Natural killer cell treated with Interleukin-12 subunit alpha and Interleukin-12 subunit beta and Interleukin-15 and Interleukin-18, amount 100 ng/mL, for 72 hours (primary cell): ENCODE measurements at places on chromosomes 1 and 21. TPM values are rescaled to one million over a fixed set of nuclear protein-coding genes. Genes with fewer than 3 reads are reported as not detected.

DNA sequence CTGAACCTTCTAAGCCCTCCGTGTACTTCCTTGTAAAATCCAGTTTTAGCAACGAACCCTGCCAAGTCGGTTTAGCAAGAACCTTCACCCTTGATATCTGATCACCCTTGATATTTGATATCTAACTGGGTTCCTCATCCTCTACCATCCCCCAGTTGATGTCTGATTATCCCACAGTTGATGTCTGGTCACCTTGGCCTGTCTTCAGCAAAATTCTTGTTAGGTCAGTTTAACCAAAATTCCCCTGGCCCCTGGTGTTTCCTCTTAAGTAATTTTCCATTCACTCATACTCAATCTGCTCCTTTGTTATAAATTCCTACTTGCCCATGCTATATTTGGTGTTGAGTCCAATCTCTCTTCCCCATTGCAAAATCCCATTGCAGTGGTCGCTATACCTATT, 114.5 kb upstream of the ZNHIT6 start:
- DNase-seq = no peak
- no peak overlapping the region for H3K27ac ChIP-seq
- H3K4me3 ChIP-seq = no peak overlapping the region
- H3K36me3 ChIP-seq = no peaks in the 10 kb centered on the region
- H3K4me1 ChIP-seq = no peaks in the 10 kb centered on the region
- H3K27me3 ChIP-seq = no peaks in the 10 kb centered on the region

DNA sequence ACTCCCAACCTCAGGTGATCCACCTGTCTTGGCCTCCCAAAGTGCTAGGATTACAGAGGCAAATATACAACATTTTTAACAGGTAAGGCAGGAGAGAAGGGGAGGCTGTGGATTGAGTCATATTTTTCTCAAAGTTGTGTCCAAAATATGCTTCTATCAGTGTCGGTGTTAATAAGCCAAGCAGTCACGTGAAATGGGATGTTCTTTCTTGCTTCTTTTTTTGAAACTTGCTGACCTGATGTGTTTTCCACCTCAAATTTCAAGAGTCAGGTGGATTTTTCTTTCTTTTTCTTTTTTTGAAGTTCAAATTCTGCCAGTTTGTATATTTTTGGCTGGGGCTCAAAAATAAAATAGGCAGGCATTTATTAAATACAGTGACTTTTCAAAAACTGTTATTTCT, 91.5 kb downstream of the PCP4 start:
- no peaks in the 10 kb centered on the region for H3K4me1 ChIP-seq
- no peak for DNase-seq
- no peak overlapping the region for H3K27ac ChIP-seq
- no peaks in the 10 kb centered on the region for H3K27me3 ChIP-seq

DNA sequence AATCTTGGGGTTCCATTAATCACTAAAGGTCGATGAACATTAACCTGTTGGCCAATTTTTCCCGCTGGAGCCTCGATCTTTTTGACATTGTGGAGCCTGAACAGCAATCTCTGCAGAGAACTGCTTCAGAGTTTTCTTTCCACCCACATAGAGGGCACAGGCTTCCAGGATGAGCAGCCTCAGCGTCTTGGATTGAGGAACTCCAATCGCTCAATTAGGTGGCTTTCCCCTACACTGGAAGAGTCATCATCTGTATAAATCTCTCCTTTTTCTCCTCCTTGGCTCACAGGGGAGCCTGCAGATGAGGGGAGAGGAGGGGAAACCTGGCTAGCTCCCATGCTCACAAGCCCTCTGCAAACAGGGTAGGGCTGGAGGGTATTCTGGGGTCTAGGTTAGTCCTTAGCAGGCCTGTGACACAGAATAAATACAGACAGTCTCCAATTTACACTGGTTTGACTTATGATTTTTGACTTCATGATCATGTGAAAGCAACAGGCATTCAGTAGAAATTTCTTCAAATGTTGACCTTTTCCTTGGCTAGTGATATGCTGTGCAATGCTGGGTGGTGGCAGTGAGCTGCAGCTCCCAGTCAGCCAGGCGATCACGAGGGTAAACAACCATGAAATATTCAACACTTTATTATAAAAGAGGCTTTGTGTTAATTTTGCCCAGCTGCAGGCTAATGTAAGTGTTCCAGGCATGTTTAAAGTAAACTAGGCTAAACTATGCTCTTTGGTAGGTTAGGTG, 80.8 kb downstream of the PGBD5 start:
- H3K36me3 ChIP-seq = no peaks in the 10 kb centered on the region
- DNase-seq = no peak
- H3K27ac ChIP-seq = no peak overlapping the region
- no peak overlapping the region for H3K4me3 ChIP-seq

DNA sequence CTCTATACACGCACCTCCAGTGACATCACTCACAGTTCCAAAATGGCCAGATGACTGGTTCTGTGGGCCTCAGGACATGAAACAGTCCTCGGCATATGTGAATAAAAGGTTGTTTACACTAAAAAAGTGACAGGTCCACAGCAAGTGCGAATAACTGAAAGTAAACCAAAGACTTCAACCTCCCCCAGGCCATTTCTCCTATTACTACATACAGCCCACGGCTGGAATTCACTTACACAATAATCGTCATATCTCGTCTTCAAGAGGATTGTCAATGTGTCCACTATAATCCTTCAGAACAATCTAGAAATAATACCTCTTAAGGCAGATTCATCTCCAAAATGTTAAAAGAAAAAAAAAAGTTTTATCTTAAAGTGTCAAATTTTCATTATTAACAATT, 1.9 kb upstream of the PRDM15 start:
- peak overlapping the region; percentile 13 for H3K4me3 ChIP-seq
- no peak overlapping the region for H3K27ac ChIP-seq
- DNase-seq = no peak
- H3K4me1 ChIP-seq = peaks cover 16% of the 10 kb centered on the region
- no peaks in the 10 kb centered on the region for H3K27me3 ChIP-seq

DNA sequence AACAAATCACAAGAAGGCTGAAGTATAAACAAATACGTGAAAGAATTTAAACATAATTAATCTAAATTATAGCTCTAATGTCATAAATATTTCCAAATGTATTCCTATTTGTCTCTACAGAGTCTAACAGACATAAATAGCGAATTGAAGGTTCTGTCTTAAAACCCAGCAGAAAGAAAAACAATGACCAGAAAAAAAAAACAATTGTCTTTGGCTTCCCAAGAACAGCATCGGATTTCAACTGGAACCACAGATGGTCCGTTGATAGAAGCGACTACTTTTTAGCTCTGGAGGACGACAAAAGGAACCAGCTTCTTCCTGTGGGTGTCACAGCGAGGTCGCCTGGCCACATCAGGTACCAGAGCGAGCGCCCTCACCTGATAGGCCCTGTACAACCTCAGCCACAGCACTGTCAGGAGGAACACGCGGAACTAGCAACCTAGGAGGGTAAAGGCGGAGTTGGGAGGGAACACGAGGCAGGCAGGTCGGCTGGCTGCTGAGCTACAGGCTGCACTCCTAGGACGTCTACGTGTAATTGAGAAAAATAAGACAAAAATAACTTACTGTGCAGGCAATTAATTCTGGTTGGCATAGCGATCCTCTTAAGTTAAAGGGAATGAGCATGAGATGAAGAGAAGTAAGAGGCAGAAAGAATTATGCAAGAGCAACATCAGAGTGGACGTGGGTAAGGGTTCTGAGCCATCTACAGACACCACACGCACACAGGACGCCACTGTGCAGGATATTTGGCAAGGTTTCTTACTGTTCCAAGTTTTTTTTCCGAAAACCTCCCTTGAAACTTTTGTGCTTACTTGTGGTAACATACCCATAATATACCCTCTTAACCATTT, 16.7 kb upstream of the PRDM15 start:
- peaks cover 11% of the 10 kb centered on the region for H3K4me1 ChIP-seq
- H3K27ac ChIP-seq = no peak overlapping the region
- H3K27me3 ChIP-seq = peaks cover 13% of the 10 kb centered on the region
- H3K36me3 ChIP-seq = no peaks in the 10 kb centered on the region
- H3K4me3 ChIP-seq = no peak overlapping the region

DNA sequence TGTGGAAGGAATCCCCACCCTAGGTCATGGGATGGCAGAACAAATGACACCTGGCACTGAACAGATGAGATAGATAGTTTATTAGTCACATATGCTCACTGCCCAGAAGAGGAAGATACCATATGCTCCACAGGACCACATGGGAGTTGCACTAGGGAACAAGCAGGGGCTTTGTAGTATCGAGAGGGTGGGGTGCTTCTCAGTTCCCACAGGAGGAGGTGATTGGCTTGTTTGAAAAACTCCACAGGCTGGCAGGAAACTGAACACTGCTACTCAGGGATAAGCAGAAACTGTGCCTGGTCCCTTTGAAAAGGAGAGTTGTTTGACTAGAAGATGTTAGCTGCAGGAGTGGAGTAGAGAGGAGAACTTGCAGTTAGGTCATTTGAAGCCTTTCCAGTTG, 31.9 kb upstream of the RXRG start:
- no peak overlapping the region for H3K4me3 ChIP-seq
- H3K27me3 ChIP-seq = peaks cover 25% of the 10 kb centered on the region
- H3K27ac ChIP-seq = no peak overlapping the region
- H3K4me1 ChIP-seq = no peaks in the 10 kb centered on the region
- no peaks in the 10 kb centered on the region for H3K36me3 ChIP-seq

DNA sequence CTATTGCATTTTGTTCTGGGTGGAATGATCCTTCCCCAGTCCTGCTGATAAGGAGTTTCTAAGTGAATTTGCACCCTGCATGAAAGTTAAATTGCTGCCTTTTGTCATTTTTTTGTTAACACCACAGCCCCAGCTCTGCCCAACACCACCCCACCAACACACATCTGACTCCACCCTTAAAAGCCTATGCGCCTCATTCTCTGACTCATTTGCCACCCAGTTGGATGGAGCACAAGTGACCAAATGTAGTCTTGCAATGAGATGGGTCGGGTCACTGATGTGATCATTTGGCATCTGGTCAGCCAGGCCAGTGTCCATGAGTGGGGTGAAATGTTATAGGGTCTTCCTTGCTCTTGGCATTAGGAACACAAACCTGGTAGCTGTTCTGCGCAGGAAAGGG, 256.8 kb downstream of the KAZN start:
- no peak overlapping the region for H3K27ac ChIP-seq
- H3K4me1 ChIP-seq = no peaks in the 10 kb centered on the region
- H3K36me3 ChIP-seq = no peaks in the 10 kb centered on the region
- H3K4me3 ChIP-seq = no peak overlapping the region
- H3K27me3 ChIP-seq = peaks cover 38% of the 10 kb centered on the region
- no peak for DNase-seq

GRCh38 chr1:228219245-228219961, 11.6 kb downstream of the OBSCN start:
- no peak for DNase-seq
- no peaks in the 10 kb centered on the region for H3K27me3 ChIP-seq
- no peak overlapping the region for H3K4me3 ChIP-seq
- no peak overlapping the region for H3K27ac ChIP-seq
- H3K36me3 ChIP-seq = no peaks in the 10 kb centered on the region
- no peaks in the 10 kb centered on the region for H3K4me1 ChIP-seq

DNA sequence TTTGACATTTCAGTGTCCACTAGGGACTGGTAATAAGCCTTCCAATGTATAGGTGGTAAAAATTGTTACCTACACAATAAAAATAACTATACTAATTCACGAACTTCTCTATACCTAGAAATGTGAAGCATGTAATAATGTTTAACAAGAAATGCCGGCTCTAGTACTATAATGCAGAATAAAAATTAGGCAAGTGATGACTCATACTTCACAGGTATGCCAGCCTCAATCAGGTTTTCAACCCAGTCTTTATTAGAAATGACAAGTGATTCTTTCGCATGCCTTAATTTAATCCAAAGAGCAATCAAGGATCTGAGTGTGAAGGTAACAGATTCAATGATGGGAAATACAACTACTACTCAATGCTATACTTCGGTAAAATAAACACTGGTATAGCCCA, 134.9 kb downstream of the RERE start:
- peaks cover 17% of the 10 kb centered on the region for H3K4me1 ChIP-seq
- H3K27ac ChIP-seq = no peak overlapping the region
- no peaks in the 10 kb centered on the region for H3K27me3 ChIP-seq

DNA sequence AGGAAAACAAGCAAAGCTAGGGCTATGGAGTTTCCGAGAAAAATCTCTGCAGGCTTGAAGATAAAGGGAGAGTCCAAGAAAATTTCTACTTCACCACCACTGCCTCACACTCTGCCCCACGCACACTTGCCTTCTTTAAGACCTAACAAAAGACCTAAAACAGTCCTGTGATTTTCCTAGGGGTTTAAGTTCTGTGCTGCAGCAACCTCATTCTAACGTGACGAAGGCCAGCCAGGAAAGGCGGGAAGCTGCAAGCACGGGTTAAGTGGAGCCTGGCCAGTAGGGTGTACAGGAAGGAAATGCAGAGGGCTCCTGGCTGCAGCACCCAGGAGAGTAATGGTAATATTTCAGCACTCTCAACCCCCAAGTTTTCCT, 1.5 kb downstream of the SPATA6 start:
- no peak for DNase-seq
- peaks cover 9% of the 10 kb centered on the region for H3K27me3 ChIP-seq
- H3K4me1 ChIP-seq = peaks cover 27% of the 10 kb centered on the region
- H3K4me3 ChIP-seq = peak overlapping the region; percentile 95
- peaks cover 8% of the 10 kb centered on the region for H3K36me3 ChIP-seq

GRCh38 chr1:65009724-65010420, 43.5 kb upstream of the JAK1 start:
- peak overlapping the region; percentile 83 for H3K4me3 ChIP-seq
- H3K27me3 ChIP-seq = no peaks in the 10 kb centered on the region
- H3K36me3 ChIP-seq = no peaks in the 10 kb centered on the region
- H3K27ac ChIP-seq = peak overlapping the region; percentile 91
- no peak for DNase-seq
- peaks cover 39% of the 10 kb centered on the region for H3K4me1 ChIP-seq

DNA sequence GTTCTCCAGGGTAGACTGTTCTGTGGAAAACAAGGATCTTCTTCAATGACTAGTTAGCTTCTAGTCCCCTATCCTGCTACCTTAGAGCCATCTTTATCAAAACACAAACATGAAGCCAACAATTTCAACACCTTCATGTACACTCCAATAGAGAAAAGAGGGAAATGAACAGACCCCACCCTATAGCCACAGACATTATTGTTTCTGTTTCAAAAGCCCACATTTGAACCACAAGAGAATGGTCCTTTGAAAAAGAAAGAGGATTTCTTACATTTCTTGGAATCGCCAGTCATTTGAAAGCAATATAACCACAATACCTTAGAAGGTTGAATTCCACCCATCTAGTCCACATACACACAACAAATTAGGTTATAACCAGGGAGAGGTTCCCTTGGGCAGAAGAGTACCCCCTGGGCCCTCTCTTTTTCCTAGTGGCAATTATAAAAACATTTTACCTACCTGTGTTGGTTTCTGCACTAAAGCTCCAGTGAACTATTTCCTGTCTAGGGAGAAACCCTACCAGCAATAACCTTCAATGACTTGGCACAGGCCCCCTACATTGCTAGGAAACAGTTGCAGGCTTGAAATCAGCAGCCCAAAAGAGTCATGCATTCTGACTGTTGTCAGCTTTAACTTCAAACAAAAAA, 2.7 kb upstream of the LPGAT1 start:
- peaks cover 48% of the 10 kb centered on the region for H3K4me1 ChIP-seq
- peak overlapping the region; percentile 48 for H3K4me3 ChIP-seq
- DNase-seq = no peak
- H3K27ac ChIP-seq = peak overlapping the region; percentile 65

CD101 gene
- total RNA-seq = 2.3 TPM

REN gene
- total RNA-seq = not detected

SVBP gene
- total RNA-seq = 10.7 TPM

IL20 gene
- not detected for total RNA-seq
